Activated CD4-positive, alpha-beta T cell treated with anti-CD3 and anti-CD28 coated beads for 1 hour (primary cell): ENCODE measurements at places on chromosomes 16 and 17.

DNA sequence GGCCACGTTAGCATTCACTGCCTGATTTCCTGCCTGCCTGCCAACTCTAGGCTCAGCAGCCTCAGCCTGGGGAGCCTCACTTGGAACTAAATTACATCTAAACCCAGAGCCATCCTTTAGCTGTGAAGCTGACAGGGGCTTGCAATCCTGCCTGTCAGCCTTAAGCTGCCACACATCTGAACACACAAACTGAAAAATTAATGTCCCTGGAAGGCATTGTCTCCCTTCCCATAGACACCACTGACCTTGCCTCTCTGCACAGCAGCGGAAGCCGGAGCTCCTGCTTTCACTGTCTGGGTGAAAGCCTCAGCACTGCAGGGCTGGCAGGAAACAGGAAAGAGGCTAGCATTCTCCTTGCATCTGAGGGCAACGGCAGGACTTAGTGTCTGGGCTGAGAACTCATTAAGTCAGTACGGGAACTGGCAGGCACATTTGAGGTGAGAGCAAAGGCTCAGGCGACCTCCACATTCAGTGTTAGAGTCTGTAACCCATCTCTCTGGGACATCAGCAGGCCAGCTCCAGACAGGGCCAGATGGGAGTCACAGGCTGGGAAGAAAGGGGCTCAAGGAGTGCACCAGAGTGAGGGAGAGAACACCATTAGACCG is 452.4 kb upstream of the C16orf82 start:
- DNase-seq = no peak

GRCh38 chr17:47733674-47734410 is 806 bp downstream of the TBX21 start:
- DNase-seq = no peak

DNA sequence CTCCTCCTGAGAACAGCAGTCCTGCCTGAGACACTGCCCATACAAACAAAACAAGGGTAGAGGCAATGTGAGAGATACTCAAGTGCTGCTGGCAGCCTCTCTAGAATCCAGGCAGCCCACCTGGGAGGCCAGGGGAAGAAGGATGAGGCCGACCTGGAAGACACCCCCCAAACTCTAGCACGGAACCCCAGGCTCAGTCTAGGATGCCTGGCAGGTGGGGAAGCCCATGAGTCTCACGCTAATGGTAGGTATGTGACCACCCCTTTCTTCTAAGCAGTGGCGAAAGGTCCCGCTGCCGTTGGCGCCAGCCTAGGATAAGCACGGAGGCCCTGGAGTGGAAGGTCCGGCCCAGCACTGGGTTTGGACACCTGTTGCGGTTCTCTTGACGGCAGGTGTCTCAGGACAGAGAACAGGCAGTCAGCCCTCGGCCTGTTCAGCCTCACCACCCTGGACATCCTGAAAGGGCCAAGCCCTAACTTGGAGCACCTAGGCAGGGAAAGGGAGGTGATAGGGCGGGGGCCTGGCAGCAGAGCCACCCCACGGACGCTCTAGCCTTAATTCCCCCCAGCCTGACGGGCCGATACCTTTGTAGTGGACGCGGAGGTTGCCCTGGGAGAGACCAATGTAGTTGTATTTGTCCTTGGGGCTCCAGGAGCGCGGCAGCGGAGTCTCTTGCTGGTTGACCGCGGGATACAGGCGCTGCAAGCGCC is 487 bp downstream of the RANBP10 start:
- no peak for DNase-seq

GRCh38 chr16:81630635-81631031 is 148.5 kb upstream of the PLCG2 start:
- no peak for DNase-seq

DNA sequence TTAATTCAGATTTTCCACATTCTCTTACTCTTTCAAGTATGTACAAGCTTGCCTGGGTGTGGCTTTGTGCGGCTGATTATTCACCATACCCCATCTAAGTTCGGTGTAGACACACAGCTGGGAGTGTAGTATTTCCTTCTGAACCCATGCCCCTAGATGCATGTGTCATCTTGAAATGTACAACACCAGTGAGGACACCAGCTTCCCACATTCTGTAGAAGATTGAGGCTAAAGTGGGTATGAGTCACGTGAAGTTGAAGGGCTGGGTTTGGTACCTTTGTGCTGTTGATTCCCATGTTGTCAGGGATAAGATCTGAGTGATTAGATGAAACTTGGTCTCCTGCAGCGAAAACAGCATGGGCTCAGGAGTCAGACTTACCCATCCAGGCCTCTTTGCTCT is 14.6 kb upstream of the DHX8 start:
- DNase-seq = no peak
